ENCODE measurements at places on chromosomes 3 and 15. TPM values are rescaled to one million over a fixed set of nuclear protein-coding genes. Genes with fewer than 3 reads are reported as not detected.

DNA sequence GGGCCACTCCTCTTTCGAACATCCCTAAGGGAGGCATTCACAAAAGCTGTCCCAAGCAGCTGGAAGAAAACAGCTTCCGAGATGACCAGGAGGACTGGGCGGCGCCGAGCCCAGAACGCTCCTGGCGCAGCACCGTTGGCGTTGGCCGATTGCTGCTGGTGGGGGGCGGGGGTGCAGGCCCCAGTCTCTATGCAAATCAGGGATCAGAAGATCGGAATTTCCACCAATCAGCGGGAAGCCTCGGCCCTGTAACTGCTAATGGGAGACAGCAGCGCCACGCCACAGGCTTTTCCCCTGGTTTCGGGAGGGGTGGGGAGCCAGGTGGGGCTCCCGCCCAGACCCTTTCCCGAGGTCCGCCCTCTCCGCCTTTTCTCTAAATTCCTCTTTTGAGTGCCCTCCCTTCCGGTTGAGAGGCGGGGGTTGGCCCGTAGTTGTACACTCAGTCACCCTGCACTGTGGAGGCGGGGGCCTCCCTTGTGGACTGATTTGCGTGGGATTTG is 27.0 kb downstream of the HMCES start:
- peak overlapping the region; percentile 56 for H3K4me3 ChIP-seq
- H3K4me1 ChIP-seq: peaks cover 9% of the 10 kb centered on the region
- H3K27me3 ChIP-seq: no peaks in the 10 kb centered on the region
- peak overlapping the region; percentile 57 for H3K27ac ChIP-seq

Gene IL17RC
- total RNA-seq: 42.1 TPM

DNA sequence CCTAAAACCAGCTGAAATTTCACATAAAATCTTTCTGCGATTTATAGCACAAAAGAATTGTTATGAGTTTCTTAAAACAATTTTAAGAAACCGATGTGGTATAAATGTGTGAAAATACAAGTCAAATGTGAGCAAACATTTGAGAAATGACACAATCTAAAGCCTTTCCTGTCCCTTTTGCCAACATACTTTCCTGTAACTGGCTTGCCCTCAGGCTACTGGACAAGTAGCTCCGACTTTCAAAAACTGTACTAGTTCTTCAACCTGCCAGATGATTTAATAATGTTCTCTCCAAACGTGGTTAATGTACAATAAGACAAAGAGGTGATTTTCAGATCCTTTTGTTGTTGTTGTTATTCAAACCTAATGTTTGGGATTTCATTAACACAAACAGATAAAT is 105.9 kb upstream of the ARHGEF26 start:
- no peaks in the 10 kb centered on the region for H3K4me1 ChIP-seq
- H3K27me3 ChIP-seq: no peaks in the 10 kb centered on the region
- DNase-seq: no peak
- H3K36me3 ChIP-seq: no peaks in the 10 kb centered on the region
- H3K27ac ChIP-seq: no peak overlapping the region

Gene GNB4
- total RNA-seq: 79.3 TPM

Gene DUOXA2
- not detected for total RNA-seq

DNA sequence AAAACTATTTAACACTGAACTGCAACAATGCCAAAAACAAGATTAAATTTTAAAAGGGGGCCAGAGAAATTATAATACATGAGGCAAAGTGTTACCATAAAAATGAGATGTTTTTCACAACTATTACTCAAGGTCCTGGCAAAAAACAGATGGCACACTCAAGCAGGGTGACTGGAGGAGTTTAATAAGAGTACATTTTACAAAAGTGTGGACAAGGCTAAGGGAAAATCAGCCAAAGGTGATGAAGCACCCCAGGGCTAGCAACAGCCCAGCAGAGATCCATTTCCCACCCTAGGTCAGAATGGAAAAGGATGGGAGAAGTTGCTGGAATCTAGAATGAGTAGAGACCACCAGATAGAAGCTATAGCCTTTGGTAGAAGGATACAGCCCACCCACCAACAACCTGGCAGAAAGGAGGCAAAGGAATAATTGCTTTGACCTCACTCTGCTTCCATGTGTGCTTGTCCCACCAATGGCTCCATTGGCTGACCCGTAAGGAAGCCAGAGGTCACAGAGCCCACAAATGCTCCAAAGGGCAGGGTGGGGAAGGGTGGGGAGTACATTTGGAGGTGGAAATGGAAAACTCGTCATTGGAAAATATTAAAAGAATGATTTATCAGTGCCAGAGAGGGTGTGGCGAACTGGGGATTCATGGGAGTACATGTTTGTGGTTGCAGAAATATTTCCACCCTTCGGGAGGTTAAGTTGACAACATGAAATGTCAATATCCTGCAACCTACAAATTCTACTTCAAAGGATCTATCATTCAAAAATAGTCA is 161.0 kb upstream of the UBE2E2 start:
- H3K27ac ChIP-seq: no peak overlapping the region
- H3K36me3 ChIP-seq: no peaks in the 10 kb centered on the region
- H3K4me1 ChIP-seq: no peaks in the 10 kb centered on the region

DNA sequence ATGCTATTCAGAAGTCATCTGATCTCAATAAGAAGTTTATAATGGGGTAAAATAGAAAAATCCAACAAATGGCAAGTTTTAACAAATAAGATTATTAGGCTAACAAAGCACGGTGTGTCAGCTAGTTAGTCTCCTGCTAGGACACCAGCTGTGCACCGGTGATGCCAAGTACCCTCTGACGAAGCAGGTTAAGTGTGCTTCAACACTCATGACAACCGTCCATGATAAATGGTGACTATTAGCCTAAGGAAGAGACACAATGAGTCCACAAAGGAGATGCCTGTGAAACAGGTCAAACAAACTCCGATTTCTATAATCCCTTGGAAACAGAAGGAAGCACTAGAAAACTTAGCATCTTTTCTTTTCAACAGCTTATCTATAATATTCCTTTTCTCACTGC is 36.5 kb downstream of the ATP13A3 start:
- no peaks in the 10 kb centered on the region for H3K27me3 ChIP-seq
- H3K36me3 ChIP-seq: peaks cover 91% of the 10 kb centered on the region
- no peak overlapping the region for H3K27ac ChIP-seq
- no peaks in the 10 kb centered on the region for H3K4me1 ChIP-seq
- H3K4me3 ChIP-seq: no peak overlapping the region
- no peak for DNase-seq

DNA sequence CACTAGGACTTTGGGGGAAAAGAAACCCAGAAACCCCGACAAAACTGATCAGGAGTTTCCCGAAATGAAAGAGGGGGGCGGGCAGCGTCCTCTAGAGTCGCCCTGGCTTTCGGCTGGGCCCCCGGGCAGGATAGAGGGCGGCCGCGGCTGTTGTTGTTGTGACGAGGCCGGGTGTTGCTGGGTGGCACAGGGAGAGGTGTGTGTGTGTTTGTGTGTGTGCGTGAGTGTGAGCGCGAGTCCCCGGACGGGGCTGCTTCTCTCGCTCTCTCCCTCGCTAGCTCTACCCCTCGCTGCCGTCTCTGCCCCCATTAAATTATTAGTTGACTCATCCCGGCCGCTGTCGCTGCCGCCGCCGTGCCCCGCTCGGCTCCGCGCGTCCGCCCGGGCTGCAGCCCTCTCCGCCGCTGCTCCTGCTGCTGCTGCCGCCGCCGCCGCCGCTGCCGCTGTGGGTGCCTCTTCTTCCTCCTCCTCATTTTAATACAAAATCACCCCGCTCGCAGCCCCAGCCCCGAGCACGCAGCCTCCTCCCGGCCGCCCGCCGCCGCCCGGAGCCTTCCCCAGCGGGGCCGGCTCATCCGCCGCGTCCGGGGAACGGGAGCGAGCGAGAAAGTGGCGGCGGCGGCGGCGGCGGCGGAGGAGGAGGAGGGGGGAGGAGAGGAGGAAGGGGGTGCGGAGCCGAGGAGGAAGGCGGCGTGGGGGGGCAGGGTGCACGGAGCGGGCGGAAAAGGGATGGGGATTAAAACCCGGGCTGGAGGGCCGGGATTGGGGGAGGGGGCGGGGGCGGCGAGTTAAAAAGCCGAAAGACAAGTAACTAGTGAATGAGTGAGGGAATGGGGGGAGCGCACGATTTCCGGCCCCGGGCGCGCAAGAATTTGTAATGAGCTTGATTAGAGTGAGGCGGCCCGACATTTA is at the start of gene SATB1:
TSS of gene SATB1 (minus strand) at position 611 of the 912 bp plus-strand sequence. CDS start 4,372 bp downstream, outside the sequence.
- no peaks in the 10 kb centered on the region for H3K36me3 ChIP-seq
- no peak within 1 kb of the TSS for H3K27ac ChIP-seq
- H3K27me3 ChIP-seq: peaks cover 9% of the 10 kb centered on the region
- H3K4me3 ChIP-seq: peak within 1 kb of the TSS; percentile 88
- DNase-seq: peak; percentile 69
- H3K4me1 ChIP-seq: no peaks in the 10 kb centered on the region

DNA sequence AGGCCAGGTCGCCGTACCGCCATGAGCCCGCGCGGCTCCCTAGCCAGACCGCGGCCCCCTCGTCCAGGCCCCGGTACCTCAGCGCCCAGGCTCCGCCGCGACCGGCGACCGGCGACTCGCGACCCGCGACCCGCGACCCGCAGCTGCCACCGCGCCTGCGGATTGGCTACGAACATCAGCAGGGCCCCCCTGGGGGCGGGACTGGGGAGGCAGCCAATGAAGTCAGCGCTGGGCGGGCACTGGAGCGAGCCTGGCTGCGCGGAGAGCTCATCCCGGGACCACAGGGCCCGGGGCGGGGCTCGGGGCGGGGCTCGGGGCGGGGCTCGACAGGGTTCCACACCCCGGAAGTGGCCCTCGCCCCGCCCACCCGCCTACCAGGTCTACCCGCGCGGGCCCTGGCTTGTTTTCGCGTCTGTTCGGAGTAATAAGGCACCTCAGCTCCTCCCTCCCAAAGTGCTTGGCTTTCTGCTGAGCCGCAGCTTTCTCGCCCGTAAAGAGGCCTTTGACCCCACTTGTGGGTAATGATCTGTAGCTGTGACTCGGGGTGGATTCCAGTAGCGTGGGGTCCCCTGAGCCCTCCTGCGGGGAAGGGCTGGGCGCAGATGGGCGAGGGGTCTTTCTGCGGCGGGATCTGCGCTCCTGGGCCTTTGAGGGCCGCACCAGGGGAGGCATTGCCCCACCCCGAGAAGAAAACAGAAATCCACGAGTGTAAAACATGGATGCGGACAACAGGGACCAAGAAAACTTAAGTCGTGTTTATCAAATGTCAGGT is at the start of gene LYSMD4:
TSS of gene LYSMD4 (minus strand) at position 170 of the 772 bp plus-strand sequence. CDS start 1,438 bp downstream, outside the sequence.
- peak; percentile 100 for DNase-seq
- H3K36me3 ChIP-seq: peaks cover 10% of the 10 kb centered on the region
- H3K4me3 ChIP-seq: peak within 1 kb of the TSS; percentile 84
- H3K4me1 ChIP-seq: peaks cover 7% of the 10 kb centered on the region
- no peaks in the 10 kb centered on the region for H3K27me3 ChIP-seq

Gene CSK
- 30.6 TPM for total RNA-seq

Gene ZNF445
- 9.8 TPM for total RNA-seq

Gene APH1B
- total RNA-seq: 17.7 TPM

GRCh38 chr15:89647191-89647851 is 7.9 kb downstream of the KIF7 start:
- H3K27ac ChIP-seq: no peak overlapping the region
- peaks cover 50% of the 10 kb centered on the region for H3K36me3 ChIP-seq
- no peaks in the 10 kb centered on the region for H3K27me3 ChIP-seq
- H3K4me1 ChIP-seq: no peaks in the 10 kb centered on the region
- H3K4me3 ChIP-seq: no peak overlapping the region

Gene ELL3
- total RNA-seq: 3.6 TPM

GRCh38 chr15:94383041-94383440 is 151.7 kb downstream of the MCTP2 start:
- H3K27ac ChIP-seq: no peak overlapping the region
- H3K4me3 ChIP-seq: no peak overlapping the region
- DNase-seq: no peak
- no peaks in the 10 kb centered on the region for H3K4me1 ChIP-seq

Gene ACTRT3
- total RNA-seq: 4.3 TPM

- DNase-seq: no peak
- no peaks in the 10 kb centered on the region for H3K36me3 ChIP-seq
- H3K4me1 ChIP-seq: no peaks in the 10 kb centered on the region
- no peak overlapping the region for H3K4me3 ChIP-seq
These were observed 50.8 kb upstream of the CPOX start for GRCh38 chr3:98644168-98644567.

DNA sequence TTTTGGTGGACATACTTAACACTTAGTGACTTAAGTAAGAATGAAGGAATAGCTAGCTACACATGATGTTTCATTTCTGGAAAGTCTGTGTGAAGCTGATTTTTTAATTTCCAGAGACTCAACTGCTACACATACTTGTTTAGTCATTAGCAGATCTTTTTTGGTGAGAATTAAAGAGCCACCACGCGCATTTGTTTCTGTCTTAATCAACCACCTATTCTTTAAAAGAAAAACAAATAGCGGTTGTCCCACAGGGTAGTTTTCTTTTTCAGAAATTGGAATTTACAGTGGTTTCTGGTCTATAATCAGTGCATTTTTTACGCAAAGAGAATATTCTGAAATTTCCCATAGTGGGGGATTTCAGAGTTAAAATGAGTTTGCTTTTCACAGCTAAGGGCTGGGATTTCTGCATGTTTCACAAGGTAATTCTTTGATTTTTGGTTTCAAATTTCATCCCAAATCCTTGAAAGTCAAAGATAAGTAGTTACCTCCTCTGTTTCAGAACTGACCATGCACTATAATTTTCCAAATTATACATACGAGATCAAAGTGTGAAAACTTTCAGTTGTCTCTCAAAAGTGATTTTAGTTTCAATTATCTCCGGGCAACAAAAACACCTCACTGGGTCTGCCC is 631.0 kb upstream of the GRM7 start:
- H3K4me3 ChIP-seq: no peak overlapping the region
- H3K36me3 ChIP-seq: no peaks in the 10 kb centered on the region
- DNase-seq: no peak
- H3K4me1 ChIP-seq: no peaks in the 10 kb centered on the region

Gene ZIC4
- total RNA-seq: 0.29 TPM

GRCh38 chr3:196842567-196843434 is 24.9 kb upstream of the SENP5 start:
- H3K4me1 ChIP-seq: no peaks in the 10 kb centered on the region
- H3K4me3 ChIP-seq: peak overlapping the region; percentile 7
- H3K27me3 ChIP-seq: no peaks in the 10 kb centered on the region
- H3K27ac ChIP-seq: no peak overlapping the region
- DNase-seq: no peak

Gene NR1I2
- total RNA-seq: not detected

GRCh38 chr15:99965376-99965775 is 232.1 kb upstream of the LYSMD4 start:
- DNase-seq: no peak
- H3K36me3 ChIP-seq: no peaks in the 10 kb centered on the region
- H3K27me3 ChIP-seq: no peaks in the 10 kb centered on the region
- peaks cover 17% of the 10 kb centered on the region for H3K4me1 ChIP-seq
- no peak overlapping the region for H3K4me3 ChIP-seq

GRCh38 chr3:128429751-128430150 is 36.9 kb downstream of the DNAJB8 start:
- peaks cover 46% of the 10 kb centered on the region for H3K27me3 ChIP-seq
- H3K27ac ChIP-seq: no peak overlapping the region
- no peak for DNase-seq
- H3K4me1 ChIP-seq: no peaks in the 10 kb centered on the region

DNA sequence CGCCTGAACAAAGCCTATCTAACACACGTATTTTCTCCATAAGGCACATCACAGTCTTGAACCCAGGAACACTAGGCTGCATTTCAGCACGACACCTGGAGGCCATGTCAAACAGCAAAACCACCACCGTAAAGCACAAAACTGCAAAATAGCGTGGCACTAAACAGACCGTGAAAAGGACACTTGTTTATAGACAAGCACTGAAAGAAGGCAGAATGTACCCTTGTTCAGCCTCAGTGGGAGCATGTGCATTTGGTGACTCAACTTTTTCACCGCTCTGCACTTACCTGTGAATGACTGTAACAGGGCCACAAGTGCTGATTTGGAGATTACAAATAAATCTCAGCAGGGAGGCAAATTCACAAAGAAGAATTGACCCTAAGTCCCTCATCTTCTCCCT is 80.8 kb downstream of the ISG20 start:
- no peaks in the 10 kb centered on the region for H3K4me1 ChIP-seq
- no peak overlapping the region for H3K4me3 ChIP-seq
- DNase-seq: no peak
- peaks cover 7% of the 10 kb centered on the region for H3K27me3 ChIP-seq
- H3K27ac ChIP-seq: no peak overlapping the region
- H3K36me3 ChIP-seq: no peaks in the 10 kb centered on the region
